Natural killer cell treated with Interleukin-12 subunit alpha and Interleukin-12 subunit beta and Interleukin-15 and Interleukin-18, amount 100 ng/mL, for 72 hours (primary cell): ENCODE measurements at places on chromosomes 3 and 15. TPM values are rescaled to one million over a fixed set of nuclear protein-coding genes. Genes with fewer than 3 reads are reported as not detected.

GRCh38 chr3:148197061-148197460 is 500.6 kb upstream of the AGTR1 start:
- peaks cover 9% of the 10 kb centered on the region for H3K36me3 ChIP-seq
- no peaks in the 10 kb centered on the region for H3K27me3 ChIP-seq
- H3K4me1 ChIP-seq = no peaks in the 10 kb centered on the region
- no peak overlapping the region for H3K4me3 ChIP-seq
- DNase-seq = no peak

DNA sequence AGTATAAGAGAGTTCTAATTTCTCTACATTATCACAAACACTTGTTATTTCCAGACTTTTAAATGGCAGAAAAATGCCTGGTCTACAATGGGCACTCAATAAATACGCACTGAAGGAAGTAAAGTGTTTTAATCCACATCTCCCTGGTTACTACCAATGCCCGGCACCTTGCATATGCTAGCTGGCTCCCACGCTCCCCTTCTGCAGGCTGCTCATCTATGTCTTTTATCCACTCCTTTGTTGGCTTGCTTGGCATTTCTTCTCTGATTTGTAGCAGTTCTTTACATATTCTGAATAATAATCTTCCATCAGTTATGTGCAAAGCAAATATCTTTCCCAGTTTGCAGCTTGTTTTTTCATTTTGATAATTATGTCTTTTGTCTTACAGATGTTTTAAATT is 74.6 kb upstream of the PRR23E start:
- H3K4me1 ChIP-seq = no peaks in the 10 kb centered on the region
- no peaks in the 10 kb centered on the region for H3K36me3 ChIP-seq
- DNase-seq = no peak
- H3K27ac ChIP-seq = no peak overlapping the region

DNA sequence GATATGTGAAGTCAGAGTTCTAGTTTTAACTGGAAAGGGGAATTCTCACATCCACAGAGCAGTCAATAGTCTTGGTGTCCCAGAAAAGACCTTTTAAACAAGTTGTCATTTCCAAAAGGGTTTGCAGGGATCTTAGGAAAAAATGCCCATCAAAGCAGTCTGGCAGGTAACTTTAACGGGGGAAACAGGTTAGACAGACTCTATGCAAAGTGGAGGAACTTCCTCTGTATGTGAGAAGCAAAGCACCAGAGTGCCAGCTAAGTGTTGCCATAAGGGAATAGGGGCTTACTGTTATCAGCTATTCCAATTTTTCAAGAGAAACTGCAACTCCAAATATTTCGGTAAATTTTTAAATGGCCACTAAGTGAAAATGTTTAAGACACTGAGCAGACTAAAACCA is 307.9 kb upstream of the MDFIC2 start:
- peaks cover 3% of the 10 kb centered on the region for H3K27me3 ChIP-seq
- H3K27ac ChIP-seq = no peak overlapping the region
- H3K4me3 ChIP-seq = no peak overlapping the region
- DNase-seq = no peak
- H3K36me3 ChIP-seq = no peaks in the 10 kb centered on the region

- no peak overlapping the region for H3K27ac ChIP-seq
- H3K4me1 ChIP-seq = peaks cover 5% of the 10 kb centered on the region
- H3K36me3 ChIP-seq = no peaks in the 10 kb centered on the region
Observed at GRCh38 chr3:126034481-126035361, 49.2 kb downstream of the SLC41A3 start.

Gene ATP8B4
- total RNA-seq = 273 TPM

DNA sequence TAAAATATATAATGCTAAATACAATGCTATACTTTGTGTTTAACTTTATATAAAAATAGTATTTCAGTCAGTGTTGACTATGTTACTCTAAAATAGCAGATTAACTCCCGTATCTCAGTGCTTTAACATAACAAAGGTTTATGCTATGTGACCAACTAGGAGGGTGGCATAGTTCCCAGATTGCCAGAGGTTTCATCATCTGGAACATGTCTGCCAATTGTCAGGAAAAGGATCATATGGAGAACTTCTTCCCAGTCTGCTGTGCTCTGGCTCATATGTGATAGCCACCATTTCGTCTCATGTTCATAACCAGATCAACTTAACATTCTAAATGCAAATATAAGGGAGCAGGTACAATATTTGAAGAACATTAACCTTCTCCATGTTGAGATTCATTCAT is 720.2 kb downstream of the MCTP2 start:
- no peaks in the 10 kb centered on the region for H3K4me1 ChIP-seq
- H3K4me3 ChIP-seq = no peak overlapping the region
- H3K27me3 ChIP-seq = peaks cover 8% of the 10 kb centered on the region
- DNase-seq = no peak

GRCh38 chr3:3194861-3195260 is 15.4 kb upstream of the CRBN start:
- H3K4me1 ChIP-seq = peaks cover 18% of the 10 kb centered on the region
- no peaks in the 10 kb centered on the region for H3K36me3 ChIP-seq
- H3K27me3 ChIP-seq = no peaks in the 10 kb centered on the region
- H3K4me3 ChIP-seq = no peak overlapping the region

Gene GADL1
- not detected for total RNA-seq

GRCh38 chr3:105931500-105931899 is 62.7 kb upstream of the CBLB start:
- H3K27me3 ChIP-seq = no peaks in the 10 kb centered on the region
- no peak for DNase-seq
- H3K36me3 ChIP-seq = no peaks in the 10 kb centered on the region
- H3K4me3 ChIP-seq = no peak overlapping the region
- H3K4me1 ChIP-seq = no peaks in the 10 kb centered on the region

DNA sequence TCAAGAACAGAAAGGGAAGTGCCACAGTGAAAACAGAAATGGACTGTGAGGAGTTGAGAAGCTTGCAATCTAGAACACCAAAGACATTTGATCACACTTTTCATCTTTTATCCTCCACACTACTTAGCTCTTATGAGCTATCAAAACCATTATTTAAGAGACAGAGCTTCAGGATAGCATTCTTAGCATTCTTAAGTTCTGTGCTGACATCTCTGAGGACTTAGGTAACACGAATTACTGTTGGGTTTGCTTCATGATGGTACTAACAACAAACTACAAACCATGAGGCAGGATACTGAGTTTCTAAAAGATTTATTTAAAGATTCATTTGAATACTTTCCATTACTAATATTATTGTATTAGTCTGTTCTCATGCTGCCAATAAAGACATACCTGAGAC is 1038.6 kb downstream of the TUSC7 start:
- DNase-seq = no peak
- no peaks in the 10 kb centered on the region for H3K36me3 ChIP-seq
- H3K4me1 ChIP-seq = no peaks in the 10 kb centered on the region

Gene EPHB3
- not detected for total RNA-seq

DNA sequence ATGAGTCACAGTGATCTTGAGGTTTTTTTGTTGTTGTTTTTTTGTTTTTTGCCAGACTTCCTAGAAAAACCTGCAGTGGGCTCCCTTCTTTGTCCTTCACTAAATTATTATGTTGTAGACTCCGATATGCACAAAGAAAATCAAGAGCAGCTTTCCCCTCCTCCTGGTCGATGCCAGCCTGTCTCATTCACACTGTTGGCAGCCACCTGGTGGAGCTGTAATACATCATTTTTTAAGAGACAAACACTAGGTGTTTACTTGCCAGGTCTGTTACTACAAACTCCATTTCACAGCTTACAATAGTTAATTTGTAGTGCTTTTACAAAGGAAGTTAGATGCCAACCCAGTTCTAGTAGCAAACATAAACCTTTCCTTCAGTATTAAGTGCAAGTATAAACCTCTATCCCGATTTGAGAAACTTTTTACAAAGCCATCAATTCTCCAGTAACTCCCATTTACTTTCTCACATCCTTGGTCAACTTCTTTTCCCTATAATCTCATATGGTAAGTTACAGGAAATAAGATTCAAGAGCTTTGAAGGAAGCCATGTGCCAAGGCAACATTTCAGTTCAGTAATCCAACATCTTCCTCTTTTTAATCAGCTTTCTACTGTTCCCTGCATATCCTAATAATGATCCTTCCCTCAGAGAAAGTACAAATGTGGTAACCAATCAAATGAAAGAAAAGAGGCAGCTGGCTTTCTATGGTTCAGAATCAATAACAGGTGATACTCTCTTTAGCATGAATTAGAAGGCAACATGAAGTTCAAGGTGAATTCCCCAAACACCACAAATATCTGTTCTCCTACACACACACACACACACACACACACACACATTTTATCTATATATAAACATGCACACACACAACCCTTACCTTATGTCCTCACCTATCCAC is 14.0 kb downstream of the AAGAB start:
- no peaks in the 10 kb centered on the region for H3K36me3 ChIP-seq
- no peak for DNase-seq
- H3K27ac ChIP-seq = peak overlapping the region; percentile 76
- peak overlapping the region; percentile 75 for H3K4me3 ChIP-seq

Gene PRR20G
- not detected for total RNA-seq

DNA sequence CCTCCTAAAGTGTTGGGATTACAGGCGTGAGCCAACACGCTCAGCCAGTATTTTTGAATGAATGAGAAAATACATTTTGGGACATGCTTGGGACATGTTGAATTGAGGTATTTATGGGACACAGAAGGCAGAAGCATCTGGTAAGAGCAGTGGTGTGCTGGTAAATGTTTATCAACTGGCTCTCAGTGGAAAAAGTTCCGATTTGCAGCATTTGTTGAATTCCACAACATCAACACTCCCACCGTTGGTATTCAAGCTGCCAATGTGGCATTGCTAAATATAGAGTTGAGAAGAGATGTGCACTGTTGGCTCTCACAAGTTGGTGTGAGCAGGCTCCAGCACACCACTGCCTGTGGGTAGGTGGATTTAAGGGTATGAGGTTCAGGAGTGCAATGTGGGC is 35.8 kb upstream of the LRRFIP2 start:
- H3K4me1 ChIP-seq = no peaks in the 10 kb centered on the region
- no peak overlapping the region for H3K27ac ChIP-seq
- no peak for DNase-seq
- H3K27me3 ChIP-seq = peaks cover 3% of the 10 kb centered on the region

GRCh38 chr3:54641226-54642014 is 286.4 kb downstream of the LRTM1 start:
- H3K27ac ChIP-seq = no peak overlapping the region
- no peaks in the 10 kb centered on the region for H3K4me1 ChIP-seq
- DNase-seq = no peak
- H3K4me3 ChIP-seq = no peak overlapping the region
- peaks cover 6% of the 10 kb centered on the region for H3K36me3 ChIP-seq

DNA sequence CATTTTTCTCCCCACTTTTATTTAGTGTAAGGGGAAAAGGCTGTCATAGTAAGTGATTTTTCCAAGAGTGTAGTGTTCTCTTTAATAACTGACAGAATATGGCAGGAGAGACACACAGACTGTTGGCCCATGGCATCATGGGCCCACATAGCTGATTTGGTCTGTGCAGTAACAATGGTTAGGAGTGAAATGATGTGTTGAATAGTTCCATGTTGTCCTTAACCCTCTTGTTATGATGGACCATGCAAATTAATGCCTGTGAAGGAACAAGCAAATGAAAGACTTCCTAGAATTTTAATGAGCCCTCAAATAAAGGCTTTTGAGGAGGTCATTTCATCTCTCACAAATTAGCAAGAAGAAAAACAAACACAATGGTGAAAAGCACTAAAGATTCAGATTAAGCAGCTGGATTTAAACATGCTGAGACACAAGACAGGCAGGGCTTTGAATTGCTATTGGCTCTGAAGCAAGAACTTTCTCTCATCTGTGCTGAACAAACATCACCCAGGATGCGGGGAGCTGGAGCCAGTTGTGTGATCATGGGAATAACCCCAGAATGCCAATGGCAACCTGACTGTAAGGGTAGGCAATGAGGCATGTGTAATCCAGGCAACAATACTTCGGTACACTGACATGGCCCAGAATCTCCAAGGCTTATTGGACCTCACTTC is 136.7 kb upstream of the VEPH1 start:
- H3K4me3 ChIP-seq = no peak overlapping the region
- DNase-seq = no peak
- no peaks in the 10 kb centered on the region for H3K4me1 ChIP-seq
- H3K36me3 ChIP-seq = no peaks in the 10 kb centered on the region

DNA sequence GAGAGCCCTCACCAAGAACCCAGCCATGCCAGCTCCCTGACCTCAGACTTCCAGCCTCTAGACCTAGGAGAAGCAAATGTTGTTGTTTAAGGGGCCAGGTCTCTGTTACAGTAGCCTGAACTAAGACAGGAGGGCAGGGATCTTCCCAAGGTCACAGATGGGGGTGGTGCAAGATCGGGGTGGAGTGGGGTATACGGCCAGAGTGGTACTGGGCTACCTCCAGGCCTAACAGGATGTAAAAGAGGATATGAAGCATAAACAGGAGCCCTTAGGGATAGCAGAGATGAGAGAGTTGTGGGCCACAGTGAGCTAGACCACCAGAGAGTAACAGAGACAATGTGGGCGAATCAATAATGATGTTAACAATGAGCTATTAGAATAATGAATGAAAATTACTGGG is 82.9 kb downstream of the TOP2B start:
- H3K27ac ChIP-seq = no peak overlapping the region
- no peak overlapping the region for H3K4me3 ChIP-seq
- H3K36me3 ChIP-seq = no peaks in the 10 kb centered on the region
- H3K4me1 ChIP-seq = no peaks in the 10 kb centered on the region
- peaks cover 3% of the 10 kb centered on the region for H3K27me3 ChIP-seq
- no peak for DNase-seq

DNA sequence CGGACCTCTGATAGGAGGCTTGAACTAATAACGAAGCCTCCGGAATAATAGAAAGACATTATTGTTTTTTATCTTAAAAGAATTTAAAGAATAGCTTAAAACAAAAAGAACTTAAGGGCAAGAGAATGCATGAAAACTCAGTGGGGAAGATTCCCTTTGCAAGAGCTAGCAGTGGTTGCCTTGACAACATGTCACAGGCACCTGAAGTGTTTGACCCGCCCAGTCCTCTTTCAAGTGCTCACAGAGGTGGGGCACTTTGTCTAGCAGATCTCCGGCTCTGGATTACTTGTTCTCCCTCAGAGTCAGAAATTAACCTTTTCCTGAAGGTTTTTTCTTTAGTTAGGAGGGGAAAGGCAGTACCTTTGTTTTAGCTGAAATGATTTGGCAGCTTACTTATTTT is 37.8 kb downstream of the LARS2 start:
- no peaks in the 10 kb centered on the region for H3K4me1 ChIP-seq
- H3K36me3 ChIP-seq = peaks cover 5% of the 10 kb centered on the region
- no peak for DNase-seq
- no peaks in the 10 kb centered on the region for H3K27me3 ChIP-seq

GRCh38 chr3:63896332-63897030 is 15.7 kb downstream of the SCAANT1 start:
- H3K36me3 ChIP-seq = peaks cover 19% of the 10 kb centered on the region
- H3K4me1 ChIP-seq = peaks cover 26% of the 10 kb centered on the region
- no peaks in the 10 kb centered on the region for H3K27me3 ChIP-seq
- DNase-seq = no peak
- no peak overlapping the region for H3K4me3 ChIP-seq

- H3K36me3 ChIP-seq = peaks cover 7% of the 10 kb centered on the region
- no peak for DNase-seq
- no peaks in the 10 kb centered on the region for H3K27me3 ChIP-seq
- no peak overlapping the region for H3K4me3 ChIP-seq
- H3K27ac ChIP-seq = no peak overlapping the region
Observed at GRCh38 chr3:53100818-53101466, 29.3 kb downstream of the RFT1 start.

- DNase-seq = no peak
- H3K36me3 ChIP-seq = no peaks in the 10 kb centered on the region
- H3K27ac ChIP-seq = no peak overlapping the region
Observed at GRCh38 chr3:137110392-137110996, 152.7 kb downstream of the IL20RB start.

- no peak overlapping the region for H3K4me3 ChIP-seq
- no peaks in the 10 kb centered on the region for H3K27me3 ChIP-seq
- no peak for DNase-seq
- peaks cover 16% of the 10 kb centered on the region for H3K36me3 ChIP-seq
- peaks cover 16% of the 10 kb centered on the region for H3K4me1 ChIP-seq
Observed at GRCh38 chr3:141575879-141576743, 89.3 kb downstream of the RASA2 start.
